ENCODE measurements at places on chromosomes 6 and 20.

- no peak for ATAC-seq
These were observed 206.8 kb upstream of the PLCB4 start for GRCh38 chr20:8862092-8862491.

- no peak for ATAC-seq
These were observed 657.1 kb downstream of the CBLN4 start for GRCh38 chr20:55348223-55348622.

DNA sequence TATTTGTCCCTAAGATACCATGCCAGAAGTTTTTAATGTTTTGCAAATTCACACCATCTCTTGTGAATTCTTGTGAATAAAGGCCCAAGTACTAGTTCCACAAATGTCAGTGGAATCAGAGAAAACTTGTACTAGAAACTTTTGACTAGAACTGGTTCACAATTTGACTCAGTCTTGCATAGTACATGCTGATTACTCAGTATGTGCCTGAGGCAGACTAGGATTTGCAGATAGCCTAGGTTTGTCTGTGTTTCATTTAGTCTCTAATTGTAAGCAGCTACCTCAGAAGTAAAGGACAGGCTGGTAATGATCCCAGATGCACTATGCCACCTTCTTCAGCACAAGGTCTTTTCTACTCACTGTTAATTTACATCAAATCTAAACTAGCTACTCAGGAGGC is 34.2 kb upstream of the GSTA4 start:
- ATAC-seq, result no peak

GRCh38 chr6:42243046-42243445 is 25.4 kb upstream of the MRPS10 start:
- no peak for ATAC-seq

DNA sequence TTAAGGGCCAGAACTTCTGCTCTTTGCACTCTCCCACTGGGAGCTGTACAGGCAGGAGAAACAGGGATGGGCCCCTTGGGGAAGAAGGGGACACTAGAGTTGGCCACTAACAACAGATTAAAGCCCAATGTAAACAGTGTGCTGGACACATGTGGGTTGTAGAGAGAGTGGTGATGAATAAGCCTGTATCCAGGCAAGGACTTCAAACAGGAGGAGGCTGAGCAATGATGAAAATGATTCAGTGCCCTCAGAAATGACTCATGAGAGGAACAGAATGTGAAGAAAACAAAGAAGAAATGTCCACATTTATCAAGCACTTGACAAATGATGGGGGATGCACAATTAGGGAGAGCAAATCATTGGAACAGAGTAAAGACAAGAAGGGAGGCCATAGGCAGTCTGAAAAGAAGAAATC is 242.3 kb downstream of the TBX18 start:
- peak; percentile 98 for ATAC-seq

- no peak for ATAC-seq
These were observed 112.2 kb downstream of the LRFN2 start for GRCh38 chr6:40474937-40475336.

GRCh38 chr6:11198663-11199603 is 33.5 kb downstream of the NEDD9 start:
- ATAC-seq, result no peak

- no peak for ATAC-seq
These were observed 403.0 kb upstream of the SPTLC3 start for GRCh38 chr20:12605751-12606150.

DNA sequence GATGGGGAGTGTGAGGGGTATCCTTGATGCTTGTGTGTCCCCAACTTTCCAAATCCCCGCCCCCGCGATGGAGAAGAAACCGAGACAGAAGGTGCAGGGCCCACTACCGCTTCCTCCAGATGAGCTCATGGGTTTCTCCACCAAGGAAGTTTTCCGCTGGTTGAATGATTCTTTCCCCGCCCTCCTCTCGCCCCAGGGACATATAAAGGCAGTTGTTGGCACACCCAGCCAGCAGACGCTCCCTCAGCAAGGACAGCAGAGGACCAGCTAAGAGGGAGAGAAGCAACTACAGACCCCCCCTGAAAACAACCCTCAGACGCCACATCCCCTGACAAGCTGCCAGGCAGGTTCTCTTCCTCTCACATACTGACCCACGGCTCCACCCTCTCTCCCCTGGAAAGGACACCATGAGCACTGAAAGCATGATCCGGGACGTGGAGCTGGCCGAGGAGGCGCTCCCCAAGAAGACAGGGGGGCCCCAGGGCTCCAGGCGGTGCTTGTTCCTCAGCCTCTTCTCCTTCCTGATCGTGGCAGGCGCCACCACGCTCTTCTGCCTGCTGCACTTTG is at the start of gene TNF:
Gene TNF (plus strand): TSS at position 231 of the 567 bp plus-strand sequence. CDS start 177 bp downstream, at position 408.
- no peak for ATAC-seq

DNA sequence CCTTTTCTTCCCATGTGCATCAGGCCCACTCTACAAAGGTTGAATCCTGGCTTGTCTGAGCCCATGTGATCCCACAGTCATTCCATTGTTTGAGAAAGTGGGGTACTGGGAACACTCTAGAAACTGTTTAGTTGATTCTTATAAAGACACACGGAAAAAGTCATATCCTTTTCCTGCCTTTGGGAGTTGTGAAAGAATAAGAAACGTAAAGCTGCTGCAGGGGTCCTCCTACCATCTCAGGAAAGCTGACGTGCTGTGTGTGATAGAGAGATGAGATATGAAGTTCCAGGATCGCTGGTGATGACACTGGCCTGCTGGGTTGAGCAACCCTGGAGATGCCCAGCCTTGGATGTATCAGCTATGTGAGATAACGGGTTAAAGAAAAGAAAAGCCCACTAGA is 21.3 kb upstream of the HLA-DRB5 start:
- no peak for ATAC-seq

GRCh38 chr6:14596410-14596809 is 478.8 kb downstream of the CD83 start:
- no peak for ATAC-seq

DNA sequence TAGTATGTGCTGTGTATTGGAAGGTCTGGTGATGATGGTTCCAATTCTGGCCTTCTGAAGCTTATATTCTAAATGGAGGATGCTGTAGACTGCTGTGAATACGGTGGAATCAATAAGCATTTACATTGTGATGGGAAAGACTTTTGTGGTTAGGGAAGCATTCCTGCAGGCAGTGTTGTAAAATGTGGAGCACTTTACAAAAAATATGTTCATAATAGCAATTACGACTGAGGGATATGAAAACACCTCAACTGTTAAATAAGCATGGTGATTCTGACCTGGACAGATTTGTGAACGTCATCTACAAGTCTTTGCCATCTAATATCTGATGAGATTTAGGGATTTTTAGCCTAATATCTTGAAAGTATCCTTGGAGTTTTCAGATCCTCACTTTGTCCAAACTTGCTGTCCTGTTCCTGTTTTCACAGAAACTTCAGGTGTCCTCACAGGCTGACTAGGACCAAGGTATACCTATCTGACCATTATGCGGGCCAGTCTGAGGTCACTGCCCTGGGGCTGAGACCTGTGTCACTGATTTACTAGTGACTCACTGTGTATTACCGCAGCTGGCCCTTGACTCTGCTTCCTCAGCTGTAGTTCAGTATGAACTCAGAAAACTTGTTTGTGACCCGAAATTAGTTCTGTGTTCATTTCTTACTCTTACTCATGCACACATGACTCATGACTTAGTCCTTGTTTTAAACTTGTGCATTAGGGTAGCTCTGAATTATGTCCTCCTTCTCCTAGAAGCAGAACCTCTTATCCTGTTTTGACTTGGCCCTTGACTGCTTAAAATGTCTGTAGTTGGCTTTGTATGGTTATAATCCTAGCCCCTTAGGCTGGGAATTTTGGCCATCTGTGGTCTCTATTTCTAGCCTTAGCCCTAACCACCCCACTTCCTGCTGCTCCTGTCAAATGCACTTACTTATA is 343.0 kb downstream of the CDKAL1 start:
- ATAC-seq, result peak; percentile 78

DNA sequence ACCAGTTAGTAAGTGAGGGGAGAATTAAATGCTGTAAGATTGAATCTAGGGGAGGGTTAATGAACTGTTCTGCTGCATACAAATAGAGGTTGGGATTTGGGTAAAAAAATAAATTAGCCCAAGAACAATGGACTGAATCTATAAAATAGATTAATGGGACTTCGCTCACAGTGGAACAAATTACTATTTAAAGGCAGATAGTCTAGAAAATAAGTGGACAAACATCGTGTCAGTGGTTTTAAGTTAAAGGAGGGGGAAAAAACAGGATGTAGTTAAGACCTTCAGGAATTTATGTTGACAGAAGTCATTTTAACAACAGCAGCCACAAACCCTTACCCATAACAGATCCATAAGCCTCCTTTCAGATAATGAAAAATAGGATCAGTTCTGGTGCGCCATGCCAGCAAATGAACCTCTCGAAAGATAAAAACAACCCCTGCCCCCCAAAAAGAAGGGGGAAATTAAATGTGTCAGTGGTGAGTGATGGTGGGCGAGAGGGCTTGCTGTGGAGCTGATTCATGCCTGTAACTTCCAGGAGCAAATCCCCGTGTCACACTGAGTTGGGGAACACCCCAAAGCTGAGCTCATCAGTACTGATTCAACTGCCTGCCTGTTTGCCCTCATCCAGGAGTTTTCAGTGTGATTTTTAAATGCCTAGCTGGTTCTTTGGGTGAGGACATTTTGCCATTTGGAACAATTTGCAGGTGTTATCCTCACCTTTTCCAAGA is 86.8 kb downstream of the PPP1R14C start:
- no peak for ATAC-seq

- ATAC-seq, result no peak
These were observed 245.5 kb downstream of the PACRG start for GRCh38 chr6:162973151-162973872.

- ATAC-seq, result peak; percentile 14
These were observed 537 bp downstream of the TCP1 start for GRCh38 chr6:159788753-159789376.

DNA sequence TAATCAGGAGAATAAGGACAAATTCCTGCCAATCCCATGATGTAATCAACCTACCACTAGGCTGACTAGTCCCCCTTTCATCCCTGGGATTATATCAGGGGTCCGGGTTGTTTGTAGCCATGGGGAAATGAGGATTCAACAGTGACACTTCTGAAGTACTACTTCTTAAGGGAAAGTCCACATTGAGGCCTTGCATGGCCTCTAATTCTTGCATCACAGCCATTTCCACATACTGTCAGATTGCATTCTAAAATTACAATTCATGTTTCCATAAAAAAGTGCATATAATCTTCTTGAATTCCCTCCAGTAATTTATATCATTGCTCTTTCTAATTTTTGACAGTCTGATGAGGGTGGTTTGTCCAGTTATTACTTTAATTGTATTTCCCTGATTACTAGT is 184.2 kb downstream of the PHF3 start:
- ATAC-seq, result no peak

- ATAC-seq, result peak; percentile 66
These were observed 13.2 kb downstream of the CCN2 start for GRCh38 chr6:131937703-131938631.

- no peak for ATAC-seq
These were observed 48.7 kb downstream of the AKIRIN2 start for GRCh38 chr6:87653074-87653962.

DNA sequence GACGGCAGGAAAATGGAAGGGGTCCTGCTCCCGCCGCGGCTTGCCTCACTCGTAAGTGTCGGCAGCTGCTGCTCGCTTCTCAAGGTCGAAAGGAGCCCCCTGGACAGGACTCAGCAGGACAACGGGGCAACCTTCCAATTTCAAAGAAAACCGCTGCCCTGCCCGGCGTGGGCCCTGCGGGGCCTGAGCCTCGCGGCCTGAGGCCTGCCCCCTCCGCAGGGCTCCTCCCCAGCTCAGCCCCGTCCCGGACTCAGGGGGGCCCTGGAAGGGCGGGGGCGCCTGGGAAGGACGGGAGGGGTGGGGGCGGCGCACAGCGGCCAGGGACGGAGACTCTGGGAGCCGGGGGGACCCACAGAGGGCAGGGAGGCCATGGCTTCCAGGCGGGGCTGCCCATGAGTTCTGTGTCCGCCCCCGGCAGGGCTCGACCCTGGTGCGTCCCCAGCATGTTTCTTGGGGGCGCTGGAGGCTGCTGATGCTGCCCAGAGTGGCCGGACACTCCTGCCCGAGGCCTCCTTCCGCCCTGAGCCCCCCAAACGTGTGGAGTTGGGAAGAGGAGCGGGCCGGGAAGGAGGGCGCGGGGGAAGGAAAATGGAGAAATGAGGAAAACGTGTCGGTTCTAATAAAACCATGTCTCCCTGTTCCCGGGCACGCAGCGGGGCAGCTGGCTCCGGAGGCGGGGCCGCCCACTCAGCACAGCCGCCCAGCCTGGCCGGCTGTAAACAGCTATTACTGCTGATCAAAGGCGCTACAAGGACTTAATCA is 114.6 kb downstream of the DLL1 start:
- no peak for ATAC-seq

- no peak for ATAC-seq
These were observed 157.0 kb downstream of the ADAT2 start for GRCh38 chr6:143293523-143293922.

DNA sequence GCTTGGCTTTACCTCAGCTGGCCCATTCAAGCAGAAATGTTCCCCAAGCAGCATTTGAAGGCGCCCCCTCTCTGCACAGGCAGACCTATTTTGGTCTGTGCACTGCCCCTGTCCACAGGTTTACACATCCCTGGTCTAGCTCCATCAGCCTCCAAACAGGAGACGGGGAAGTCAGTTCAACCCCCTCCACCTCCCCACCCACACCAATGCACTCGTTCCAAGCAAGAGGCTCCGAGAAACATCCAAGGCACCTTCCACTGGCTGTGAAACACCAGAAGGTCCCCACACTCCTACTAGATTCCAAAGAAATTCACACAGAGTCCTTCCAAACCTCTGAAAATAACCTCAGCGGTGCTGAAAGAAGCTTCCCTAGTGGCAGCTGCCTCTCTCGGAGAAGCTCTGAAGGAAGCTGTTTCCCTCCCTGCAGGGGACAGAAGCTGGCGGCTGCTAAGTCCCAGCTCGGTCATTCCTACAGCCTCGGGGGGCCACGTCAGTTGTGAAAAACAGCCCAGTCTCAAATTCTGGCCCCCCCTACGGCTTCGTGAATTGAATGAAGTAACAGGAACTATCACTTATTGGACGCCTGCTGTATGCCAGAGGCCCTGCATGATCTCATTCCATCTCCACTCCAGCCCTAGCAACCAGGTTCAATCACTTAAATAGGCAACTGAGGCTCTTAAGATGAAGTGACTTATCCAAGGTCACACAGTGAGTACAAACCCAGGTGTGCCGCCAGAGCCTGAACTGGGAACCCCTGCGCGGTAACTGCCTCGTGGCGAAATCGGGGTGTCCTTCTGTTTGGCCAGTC is 815 bp downstream of the SPATA2 start:
- ATAC-seq, result peak; percentile 13

GRCh38 chr6:130778946-130779657 is 48.1 kb upstream of the SMLR1 start:
- ATAC-seq, result peak; percentile 81

Data from SK-N-SH treated with all-trans-retinoic acid at 6 μM for 48 hours (cell line).